ENCODE measurements at places on chromosomes 2 and 18. TPM values are rescaled to one million over a fixed set of nuclear protein-coding genes. Genes with fewer than 3 reads are reported as not detected.

- DNase-seq: no peak
These were observed 99.5 kb downstream of the RNF144A start for GRCh38 chr2:7016601-7017211.

GRCh38 chr18:66533693-66534092, 70.2 kb downstream of the CDH19 start:
- no peak for DNase-seq

- DNase-seq: no peak
These were observed 63.5 kb downstream of the LAMA3 start for GRCh38 chr18:23752796-23753195.

GRCh38 chr2:138193416-138194213, 229.3 kb downstream of the HNMT start:
- DNase-seq: no peak

DNA sequence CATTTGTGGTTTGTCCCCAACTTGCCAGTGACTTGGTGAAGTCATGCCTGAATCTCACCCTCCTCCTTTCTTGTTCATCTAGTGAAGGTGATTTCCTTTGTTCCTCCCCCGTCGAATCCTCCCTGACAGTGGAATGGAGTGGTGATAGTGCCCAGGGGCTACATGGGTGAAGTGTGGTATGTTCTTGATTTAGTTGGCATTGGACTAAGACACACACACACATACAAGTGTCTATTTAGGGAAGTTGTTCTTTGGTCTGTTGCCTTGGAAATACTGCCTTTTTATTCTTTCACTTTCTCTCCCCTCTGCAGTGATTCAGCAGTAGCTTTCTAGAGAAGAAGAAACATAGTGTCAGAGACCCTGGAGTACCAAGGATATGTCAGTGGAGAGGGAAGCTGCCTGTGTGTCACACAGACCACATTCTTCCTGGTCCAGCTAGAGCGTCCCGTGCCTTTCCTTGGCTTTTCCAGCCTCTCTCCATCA, 10.9 kb downstream of the INPP4A start:
- peak; percentile 82 for DNase-seq

DNA sequence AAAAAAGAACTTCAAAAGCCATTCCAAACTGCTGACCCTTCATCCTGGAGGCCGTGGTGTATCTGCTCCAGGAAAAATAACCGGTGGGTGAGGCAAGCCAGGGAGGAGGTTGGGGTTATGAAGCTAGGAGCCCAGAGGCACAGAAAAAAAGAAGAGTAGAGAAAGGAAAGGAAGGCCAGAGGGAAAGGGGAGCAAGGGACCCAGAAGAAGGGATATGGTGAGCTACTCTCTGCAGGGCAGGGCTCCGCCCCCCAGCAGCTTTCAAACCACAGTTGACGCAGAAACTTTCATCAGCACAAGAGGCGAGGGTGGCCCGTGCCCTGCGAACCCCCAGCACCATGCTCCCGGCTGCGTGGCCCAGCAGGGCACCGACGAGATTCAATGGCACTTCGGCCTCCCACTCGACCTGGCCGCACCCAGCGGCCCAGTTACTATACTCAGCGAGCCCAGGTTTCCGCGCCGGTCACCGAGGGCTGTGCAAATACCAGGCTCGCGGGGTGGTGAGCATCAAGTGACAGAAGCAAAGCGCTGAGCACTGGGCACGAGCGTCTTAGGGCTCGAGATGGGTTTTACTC, 665 bp downstream of the MCM6 start:
- peak; percentile 48 for DNase-seq

RAB17 gene
- 12.6 TPM for total RNA-seq

Measured in lung microvascular endothelial cell (primary cell).